ENCODE measurements at places on chromosomes 7 and 10.

GRCh38 chr7:132785870-132786269, 209.6 kb upstream of the PLXNA4 start:
- no peak for DNase-seq

DNA sequence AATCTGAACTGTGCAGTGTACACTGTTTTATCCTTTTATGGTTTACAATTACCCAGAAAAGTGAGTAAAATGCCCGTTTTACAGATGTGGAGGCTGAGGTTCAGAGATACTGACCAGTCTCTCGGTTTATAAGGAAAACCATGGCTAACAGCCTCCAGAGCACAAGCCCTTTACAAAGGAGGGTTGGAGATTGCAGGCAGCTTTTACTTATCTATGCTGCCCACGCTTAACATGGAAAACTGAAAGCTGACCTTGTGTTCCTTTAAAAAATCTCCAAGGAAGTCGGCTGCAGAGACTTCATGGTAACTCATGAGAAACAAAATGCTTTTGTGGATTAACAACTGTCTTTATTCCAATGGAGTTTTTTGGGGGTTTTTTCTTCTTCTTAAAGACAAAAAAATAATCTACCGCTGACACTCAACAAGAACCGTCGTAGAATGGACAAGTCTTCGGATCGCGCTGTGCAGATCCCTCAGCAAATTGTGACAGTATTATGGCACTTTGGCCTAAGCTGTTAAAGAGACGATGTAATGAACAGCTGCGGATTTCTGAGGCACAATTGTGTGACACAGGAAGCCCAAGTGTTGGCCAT, 654 bp upstream of the SLF2 start:
- DNase-seq, result no peak

- DNase-seq, result no peak
These were observed 34.9 kb downstream of the PRTFDC1 start for GRCh38 chr10:24917493-24917892.

GRCh38 chr10:119401671-119402395, 140.7 kb downstream of the RGS10 start:
- no peak for DNase-seq

GRCh38 chr10:99693933-99694583, 34.7 kb downstream of the ENTPD7 start:
- DNase-seq, result no peak

- DNase-seq, result no peak
These were observed 122.5 kb downstream of the HIPK2 start for GRCh38 chr7:139655305-139655704.

- no peak for DNase-seq
These were observed 23.7 kb upstream of the CAMK2B start for GRCh38 chr7:44348851-44349781.

DNA sequence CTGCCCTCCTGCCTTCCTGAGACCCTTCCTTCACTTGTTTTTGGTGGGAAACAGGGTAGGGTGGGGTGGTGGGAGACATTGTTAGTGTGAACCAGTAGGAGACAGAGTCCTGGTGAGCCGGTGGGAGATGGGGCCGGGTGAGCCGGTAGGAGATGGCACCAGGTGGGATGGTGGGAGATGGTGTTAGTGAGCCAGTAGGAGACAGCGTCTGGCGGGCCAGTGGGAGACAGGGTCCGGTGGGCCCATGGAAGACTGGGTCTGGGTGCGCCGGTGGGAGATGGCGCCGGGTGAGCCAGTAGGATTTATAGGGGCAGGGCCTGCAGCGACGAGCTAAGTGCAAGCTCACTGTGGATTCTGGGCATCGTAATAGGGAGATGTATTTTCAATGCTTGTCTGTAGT, 116.8 kb downstream of the TRRAP start:
- no peak for DNase-seq

- no peak for DNase-seq
These were observed 79.8 kb downstream of the CHN2 start for GRCh38 chr7:29274146-29275017.

- no peak for DNase-seq
These were observed 20.8 kb upstream of the UCN3 start for GRCh38 chr10:5343979-5344378.

- no peak for DNase-seq
These were observed 16.6 kb upstream of the AQP1 start for GRCh38 chr7:30894866-30895605.

- no peak for DNase-seq
These were observed 103.8 kb upstream of the LYZL1 start for GRCh38 chr10:29185050-29185449.

DNA sequence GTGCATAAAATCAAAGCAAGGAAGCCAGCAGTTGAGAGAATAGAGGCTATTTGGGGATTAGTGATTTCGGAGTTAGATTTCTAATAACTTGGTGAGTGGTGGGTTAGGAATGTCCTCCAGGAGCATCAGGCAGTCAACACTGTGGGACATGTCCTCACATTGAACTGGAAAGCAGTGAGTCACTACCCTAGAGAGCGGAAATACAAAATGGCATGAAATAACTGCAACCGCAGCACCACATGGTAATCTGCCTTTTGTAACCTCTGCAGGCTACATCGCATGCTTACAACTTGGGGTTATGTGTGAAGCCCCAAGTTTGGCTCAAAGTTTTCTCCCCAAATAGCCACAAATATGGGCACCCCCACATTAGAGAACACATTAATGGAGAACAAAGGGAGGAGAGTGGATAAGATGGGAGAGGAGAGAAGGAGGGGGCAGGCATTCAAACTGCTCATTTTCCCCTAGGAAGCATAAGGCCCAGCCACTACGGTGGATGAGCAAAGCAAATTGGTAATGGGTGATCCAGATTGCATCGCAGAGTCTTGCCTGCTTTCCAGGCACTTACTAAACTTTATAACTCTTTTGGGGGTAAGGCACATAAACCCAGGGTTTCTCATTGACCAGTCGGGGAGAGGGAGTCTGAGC, 22.0 kb upstream of the SLF2 start:
- no peak for DNase-seq

- no peak for DNase-seq
These were observed 9.1 kb downstream of the TMEM270 start for GRCh38 chr7:73870041-73870492.

- DNase-seq, result no peak
These were observed 96.3 kb downstream of the OAT start for GRCh38 chr10:124322191-124322980.

DNA sequence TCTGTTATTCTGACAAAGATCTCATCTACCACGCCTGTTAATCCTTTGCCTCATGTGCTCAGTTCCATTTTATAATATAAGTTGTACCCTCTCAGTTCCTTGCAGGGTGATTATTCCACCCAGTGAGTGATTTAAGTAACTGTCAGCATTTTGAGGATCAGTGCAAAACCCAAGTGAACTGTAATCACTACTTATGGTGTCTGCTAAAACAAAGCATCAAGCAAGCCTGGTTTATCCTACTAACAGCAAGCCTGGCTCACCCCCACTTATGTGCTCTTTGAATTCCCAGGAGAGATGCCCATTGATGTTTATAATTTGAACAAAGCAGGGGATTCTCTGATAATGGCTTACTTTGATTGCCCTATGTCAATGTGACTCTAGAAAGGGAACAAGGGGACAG, 186.8 kb upstream of the LRGUK start:
- no peak for DNase-seq

- no peak for DNase-seq
These were observed 80.7 kb downstream of the ZNF365 start for GRCh38 chr10:62454687-62455397.

- peak; percentile 49 for DNase-seq
These were observed 10.4 kb upstream of the ATXN7L1 start for GRCh38 chr7:105886776-105887175.

- no peak for DNase-seq
These were observed 45.7 kb downstream of the IKZF1 start for GRCh38 chr7:50349963-50350944.

DNA sequence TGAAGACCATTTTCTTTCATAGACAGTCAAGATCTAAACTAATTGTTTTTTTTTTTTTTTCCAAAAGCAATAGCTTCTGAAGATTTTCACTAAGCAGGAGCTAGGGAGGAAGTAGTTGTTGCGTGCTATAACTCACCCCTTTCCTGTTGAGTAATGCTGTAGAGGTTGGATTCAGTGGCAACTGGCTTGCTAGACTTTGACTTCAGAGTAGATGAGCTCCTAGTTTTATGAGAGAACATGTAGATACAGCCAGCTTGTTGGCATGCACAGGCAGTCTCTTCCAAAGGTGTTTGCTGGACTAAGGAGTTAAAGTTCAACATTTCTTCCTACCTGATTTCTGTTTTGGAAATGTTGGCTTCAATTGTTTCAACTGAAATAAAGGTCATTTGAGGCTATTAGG, 66.2 kb upstream of the MXI1 start:
- no peak for DNase-seq

- DNase-seq, result no peak
These were observed 119.3 kb downstream of the C10orf90 start for GRCh38 chr10:126551202-126551601.

- DNase-seq, result no peak
These were observed 544.4 kb downstream of the DNAJB6 start for GRCh38 chr7:157881048-157881771.

DNA sequence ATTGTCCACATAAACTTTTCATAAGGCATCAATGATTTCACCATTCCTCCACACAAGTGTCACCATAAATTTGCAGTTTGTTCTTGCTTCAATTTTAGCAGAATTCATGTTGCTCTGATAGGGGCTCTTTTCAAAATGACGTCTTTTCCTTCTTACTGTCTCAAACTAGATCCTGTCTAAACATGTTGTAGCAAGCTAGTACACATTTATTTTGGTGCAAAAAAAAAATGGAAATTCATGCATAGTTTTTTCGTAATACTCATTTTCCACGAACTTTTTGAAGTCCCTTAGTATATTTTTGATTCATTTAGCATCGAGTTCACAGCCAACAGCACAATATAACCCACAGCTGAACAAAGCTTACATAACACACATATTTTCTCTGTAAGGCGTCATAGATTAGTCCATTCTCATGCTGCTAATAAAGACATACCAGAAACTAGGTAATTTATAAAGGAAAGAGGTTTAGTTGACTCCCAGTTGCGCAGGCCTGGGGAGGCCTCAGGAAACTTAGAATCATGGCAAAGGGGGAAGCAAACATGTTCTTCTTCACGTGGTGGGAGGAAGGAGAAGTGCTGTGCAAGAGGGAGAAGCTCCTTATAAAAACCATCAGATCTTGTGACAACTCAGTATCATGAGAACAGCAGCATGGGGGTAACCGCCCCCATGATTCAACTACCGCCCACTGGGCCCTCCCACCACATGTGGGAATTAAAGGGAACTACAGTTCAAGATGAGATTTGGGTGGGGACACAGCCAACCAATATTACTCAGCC, 301.5 kb downstream of the CCDC3 start:
- DNase-seq, result no peak

DNA sequence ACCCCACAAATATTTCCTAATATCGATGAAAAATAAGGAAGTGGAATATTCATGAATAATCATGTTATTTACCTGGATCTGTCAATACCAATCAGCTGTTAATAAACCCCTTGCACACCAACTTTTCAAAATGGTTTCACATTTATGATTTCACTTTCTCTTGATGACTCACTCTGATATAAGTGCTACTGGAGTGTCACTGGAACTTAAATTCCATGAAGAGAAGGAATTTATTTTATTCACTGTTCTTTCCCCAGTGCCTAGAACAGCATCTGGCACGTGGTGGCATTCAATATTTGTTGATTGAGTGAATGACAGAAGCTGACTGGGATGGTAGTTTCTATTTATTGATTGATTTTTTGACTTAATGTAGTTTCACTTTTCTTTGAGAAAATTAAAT, 3.5 kb upstream of the ENO4 start:
- DNase-seq, result no peak

- DNase-seq, result no peak
These were observed 13.5 kb downstream of the EPHB6 start for GRCh38 chr7:142868188-142868985.

- no peak for DNase-seq
These were observed 19.6 kb downstream of the NOC3L start for GRCh38 chr10:94343151-94343550.

- DNase-seq, result no peak
These were observed 19.1 kb downstream of the DNAJB12 start for GRCh38 chr10:72335394-72336258.

DNA sequence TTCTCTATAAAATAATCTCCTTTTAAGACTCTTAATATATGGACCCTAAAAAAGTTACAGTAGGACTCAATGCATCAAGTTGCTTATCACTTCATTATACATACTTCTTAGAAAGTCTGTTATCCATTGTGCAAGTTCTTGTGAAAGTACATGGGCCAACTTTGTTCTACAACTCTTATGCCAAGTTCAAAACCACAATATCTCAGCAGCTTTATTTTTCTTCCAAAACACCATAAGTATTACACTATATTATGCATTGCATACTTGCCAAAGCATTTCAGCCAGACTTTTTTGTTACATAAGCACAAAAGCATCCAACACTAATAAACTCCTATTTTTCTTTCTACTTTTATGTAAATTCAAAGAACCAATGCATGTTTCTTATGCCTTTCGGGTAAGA, 94.4 kb downstream of the AHR start:
- DNase-seq, result no peak

- DNase-seq, result no peak
These were observed 37.4 kb upstream of the NPFFR1 start for GRCh38 chr10:70321233-70321632.

DNA sequence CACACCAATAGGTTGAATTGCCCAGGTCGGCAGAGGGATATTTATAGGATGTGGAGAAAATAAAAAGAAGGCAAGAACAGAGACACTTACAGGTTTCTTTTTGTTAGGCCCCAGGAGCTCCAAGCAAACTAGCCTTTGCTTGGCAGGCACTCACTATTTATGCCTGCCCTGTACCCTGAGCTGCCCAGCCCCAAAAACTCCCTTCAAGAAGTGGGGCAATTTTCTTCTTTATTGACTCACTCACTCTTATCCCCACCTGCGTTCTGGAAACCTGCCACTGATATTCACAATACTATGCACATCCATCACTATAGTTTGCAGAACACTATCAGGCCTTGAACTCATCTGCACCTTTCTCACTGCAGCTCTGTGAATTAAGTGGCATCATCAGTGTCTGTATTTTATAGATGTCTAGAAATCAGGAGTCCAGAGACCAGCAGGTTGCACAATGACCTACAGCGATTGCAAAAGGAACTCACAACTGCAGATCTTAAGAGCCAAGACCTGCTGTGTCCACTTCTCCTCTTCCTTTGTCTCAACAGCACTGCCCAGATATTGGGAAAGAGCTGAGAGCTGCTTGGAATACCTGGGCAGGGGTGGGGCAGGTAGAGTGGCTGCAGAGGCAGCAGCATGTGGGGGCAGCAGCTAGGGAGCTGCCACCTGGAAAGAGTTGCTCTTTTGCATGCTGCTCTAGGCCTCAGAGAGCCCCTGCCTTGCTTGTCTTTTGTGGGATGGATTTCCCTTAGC, at the start of gene SFTPD:
Gene SFTPD, minus strand, starts transcription at position 130 of the 747 bp plus-strand sequence. CDS start 2,446 bp downstream, outside the sequence.
- DNase-seq, result no peak

DNA sequence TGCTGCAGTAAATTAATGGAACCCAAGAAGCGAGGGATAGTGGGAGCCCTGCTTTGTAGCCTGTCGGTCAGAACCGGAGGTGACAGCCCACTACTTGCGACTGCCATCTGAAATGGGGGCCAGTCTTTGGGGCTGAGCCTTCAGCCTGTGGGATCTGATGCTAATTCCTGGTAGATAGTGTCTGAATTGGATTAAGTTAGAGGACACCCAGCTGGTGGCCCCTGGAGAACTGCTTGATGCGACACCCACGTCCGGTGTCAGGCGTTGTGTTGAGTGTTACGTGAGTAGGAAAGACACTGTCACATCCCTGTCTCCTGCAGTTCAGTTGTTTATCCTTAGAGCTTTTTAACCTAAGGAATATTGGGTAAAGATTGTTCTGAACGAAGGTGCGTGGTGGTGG, 5.0 kb downstream of the EIF3B start:
- no peak for DNase-seq

Data from NCI-H446 treated with DMSO at 0.1 percent for 48 hours (cell line).